Islet precursor cell (in vitro differentiated cells): ENCODE measurements at places on chromosomes 7 and 10.

- DNase-seq = no peak
These were observed 1.7 kb downstream of the ATAD1 start for GRCh38 chr10:87816163-87816897.

GRCh38 chr7:83579740-83580139 lies 69.2 kb downstream of the SEMA3E start:
- DNase-seq = no peak

- DNase-seq = no peak
These were observed 100.3 kb downstream of the GRM8 start for GRCh38 chr7:127152423-127152822.

DNA sequence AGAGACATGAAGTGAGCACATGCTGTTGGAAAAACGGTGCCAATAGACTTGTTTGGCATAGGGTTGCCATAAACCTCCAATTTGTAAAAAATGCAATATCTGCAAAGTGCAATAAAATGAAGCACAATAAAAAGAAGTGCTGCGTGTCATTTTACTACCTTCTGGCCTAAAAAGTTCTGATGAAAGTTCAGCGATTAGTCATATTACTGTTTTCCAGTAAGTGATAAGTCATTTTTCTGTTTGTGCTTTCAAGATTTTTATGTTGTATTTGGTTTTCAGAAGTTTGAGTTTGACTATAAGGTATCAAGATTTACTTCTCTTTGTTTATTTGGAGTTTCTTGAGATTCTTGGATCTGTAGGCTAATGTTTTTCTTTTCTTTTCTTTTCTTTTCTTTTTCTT lies 16.8 kb downstream of the AOAH start:
- no peak for DNase-seq

DNA sequence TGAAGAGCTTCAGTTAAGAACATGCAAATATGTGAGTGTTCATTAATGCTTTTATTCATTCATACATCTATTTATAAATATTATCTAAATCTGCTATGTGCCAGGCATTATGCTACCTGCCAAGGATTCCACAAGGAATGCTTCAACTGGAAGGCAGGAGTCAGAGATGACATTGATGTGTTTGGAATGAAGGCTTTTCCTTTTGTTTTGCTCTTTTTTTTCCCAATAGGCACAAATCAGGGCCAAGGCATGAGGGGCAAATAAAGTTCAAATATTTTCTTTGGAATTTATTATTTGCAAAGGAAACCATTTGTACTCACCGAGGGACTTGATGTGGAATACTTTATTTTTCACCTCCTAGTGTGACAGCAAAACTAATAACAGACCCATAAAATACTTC lies 530.3 kb downstream of the ARL4A start:
- DNase-seq = no peak

DNA sequence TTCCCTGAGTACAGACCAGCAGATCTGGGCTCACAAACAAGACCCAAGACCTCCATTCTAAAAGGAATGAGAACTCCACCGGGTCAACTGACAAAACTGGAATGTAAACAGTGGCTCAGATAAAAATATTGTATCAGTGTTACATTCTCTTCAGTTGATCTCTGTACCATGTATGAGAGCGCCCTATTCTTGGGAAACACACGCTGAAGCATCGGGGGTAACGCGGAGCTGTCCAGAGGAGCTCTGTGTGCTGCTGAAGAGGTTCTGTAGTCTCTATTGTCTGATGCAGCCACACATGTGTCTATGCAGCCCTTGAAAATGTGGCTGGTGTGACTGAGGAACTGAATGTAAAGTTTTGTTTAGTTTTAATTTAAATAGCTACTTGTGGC lies 39.7 kb downstream of the HIPK2 start:
- no peak for DNase-seq

GRCh38 chr10:127452568-127452967 lies 96.5 kb upstream of the NPS start:
- no peak for DNase-seq

- no peak for DNase-seq
These were observed 3.2 kb downstream of the PLPP4 start for GRCh38 chr10:120460186-120460585.
